ENCODE measurements at places on chromosomes 2 and 18.

GRCh38 chr2:26822877-26823276 is 25.1 kb upstream of the DPYSL5 start:
- no peak for DNase-seq

GRCh38 chr2:120606280-120606679 is 129.4 kb upstream of the GLI2 start:
- no peak for DNase-seq

- DNase-seq, result no peak
Measured at GRCh38 chr2:230668939-230669303, 43.7 kb upstream of the CAB39 start.

GRCh38 chr2:85678794-85679672 is 11.0 kb upstream of the SFTPB start:
- DNase-seq, result peak; percentile 87

DNA sequence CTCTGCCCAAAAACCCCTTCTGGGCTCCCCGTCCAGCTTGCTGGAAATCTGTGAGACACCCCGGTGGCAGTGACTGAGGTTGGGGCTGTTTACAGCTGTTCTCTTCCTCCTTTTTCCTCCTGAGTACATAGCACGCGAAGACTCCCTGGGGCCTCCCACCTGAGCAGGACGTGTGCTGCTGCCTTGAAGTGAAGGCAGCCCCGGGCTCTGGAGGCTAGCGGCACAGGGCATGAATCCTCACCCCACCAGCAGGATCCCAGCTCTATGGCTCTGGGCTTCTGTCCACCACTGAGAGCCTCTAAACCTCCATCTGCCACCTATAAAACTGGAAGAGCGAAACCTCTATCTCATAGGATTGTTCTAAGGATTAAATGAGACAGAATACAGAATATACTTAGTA is 182.5 kb downstream of the TMEM163 start:
- DNase-seq, result no peak

- DNase-seq, result no peak
Measured at GRCh38 chr18:70371908-70372307, 83.1 kb downstream of the SOCS6 start.

All from lower leg skin (tissue), 4 donors.